ENCODE measurements at places on chromosomes 4 and X.

DNA sequence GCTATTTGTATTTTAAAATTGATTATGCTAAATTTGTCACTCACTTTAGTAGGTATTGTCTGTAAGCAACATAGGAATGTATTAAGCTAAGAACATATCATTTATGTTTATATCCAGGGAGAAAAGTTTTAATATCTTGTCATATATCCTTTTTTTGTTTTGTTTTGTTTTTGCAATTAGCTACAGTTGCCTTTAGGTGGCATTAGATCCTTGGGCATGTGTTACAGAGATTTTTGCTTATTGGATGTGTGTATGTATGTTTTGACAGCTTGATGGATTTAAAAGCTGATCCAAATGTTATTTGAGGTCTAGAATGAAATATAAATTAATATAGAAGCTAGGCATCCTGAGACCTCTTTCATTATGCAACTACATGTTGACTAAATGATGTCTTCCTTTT lies 36.1 kb upstream of the OTUD4 start:
- DNase-seq = no peak

DNA sequence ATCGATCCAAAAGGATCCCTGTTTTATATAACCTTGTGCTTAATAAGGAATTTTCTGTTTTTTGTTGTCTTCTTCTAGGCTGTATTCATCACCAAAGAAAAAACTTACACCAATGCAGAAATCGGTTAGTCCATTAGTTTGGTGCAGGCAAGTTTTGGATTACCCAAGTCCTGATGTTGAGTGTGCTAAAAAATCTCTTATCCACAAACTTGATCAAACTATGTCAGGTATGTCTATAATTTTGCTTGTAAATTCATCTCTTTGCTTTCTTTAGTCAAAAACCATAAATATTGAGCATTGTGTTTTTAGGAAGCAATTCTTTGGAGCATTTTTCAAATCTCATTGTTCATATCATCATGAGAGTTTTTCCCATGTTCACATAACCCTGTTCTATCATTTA lies 28.4 kb downstream of the SLAIN2 start:
- DNase-seq = no peak

- DNase-seq = no peak
These were observed 18.8 kb upstream of the PPP2R2C start for GRCh38 chr4:6491235-6491634.

- DNase-seq = peak; percentile 18
These were observed 21.9 kb downstream of the ATP2B3 start for GRCh38 chrX:153539171-153539978.

DNA sequence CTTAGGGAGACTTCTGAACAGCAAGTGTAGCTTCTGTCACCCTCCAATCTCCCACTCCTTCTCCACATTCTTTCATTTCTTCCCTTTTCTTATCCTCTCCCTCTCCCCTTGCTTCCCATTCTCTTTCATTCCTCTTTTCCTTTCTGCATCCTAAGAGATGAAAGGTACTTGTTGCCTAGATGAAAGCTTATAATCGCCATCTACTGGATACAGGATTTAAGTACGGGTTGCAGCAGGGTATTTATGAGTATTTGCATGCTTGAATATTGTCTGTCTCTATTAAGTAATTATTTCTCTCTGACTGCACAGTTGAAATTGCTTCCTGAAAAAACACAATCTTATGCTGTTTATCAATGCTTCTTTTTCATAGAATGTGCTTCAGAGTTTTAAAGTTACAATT lies 174.0 kb upstream of the TENT5D start:
- DNase-seq = no peak

DNA sequence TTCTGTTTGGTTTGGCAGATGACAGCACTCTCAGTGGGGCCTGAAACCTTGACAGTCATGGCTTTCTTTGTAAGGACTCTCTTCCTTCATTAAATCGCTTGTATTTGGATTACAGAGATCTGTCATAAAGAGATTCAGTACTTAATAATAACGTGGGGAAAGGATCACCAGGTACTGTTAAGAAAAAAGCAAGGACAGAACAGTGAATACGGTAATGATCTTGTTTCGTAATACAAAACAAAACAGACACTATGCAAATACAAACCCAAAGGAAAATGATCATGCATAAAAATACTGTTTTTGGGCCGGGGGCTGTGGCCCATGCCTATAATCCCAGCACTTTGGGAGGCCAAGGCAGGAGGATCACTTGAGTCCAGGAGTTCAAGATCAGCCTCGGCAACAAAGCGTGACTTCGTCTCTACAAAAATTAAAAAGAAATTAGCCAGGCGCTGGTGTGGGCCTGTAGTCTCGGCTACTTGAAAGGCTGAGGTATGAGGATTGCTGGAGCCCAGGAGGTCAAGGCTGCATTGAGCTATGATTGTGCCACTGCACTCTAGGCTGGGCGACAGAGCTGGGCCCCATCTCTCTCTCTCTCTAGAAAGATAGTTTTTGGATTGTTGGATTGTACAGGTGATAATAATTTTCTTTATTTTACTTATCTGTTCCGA lies 64.6 kb downstream of the TRAPPC11 start:
- DNase-seq = no peak

DNA sequence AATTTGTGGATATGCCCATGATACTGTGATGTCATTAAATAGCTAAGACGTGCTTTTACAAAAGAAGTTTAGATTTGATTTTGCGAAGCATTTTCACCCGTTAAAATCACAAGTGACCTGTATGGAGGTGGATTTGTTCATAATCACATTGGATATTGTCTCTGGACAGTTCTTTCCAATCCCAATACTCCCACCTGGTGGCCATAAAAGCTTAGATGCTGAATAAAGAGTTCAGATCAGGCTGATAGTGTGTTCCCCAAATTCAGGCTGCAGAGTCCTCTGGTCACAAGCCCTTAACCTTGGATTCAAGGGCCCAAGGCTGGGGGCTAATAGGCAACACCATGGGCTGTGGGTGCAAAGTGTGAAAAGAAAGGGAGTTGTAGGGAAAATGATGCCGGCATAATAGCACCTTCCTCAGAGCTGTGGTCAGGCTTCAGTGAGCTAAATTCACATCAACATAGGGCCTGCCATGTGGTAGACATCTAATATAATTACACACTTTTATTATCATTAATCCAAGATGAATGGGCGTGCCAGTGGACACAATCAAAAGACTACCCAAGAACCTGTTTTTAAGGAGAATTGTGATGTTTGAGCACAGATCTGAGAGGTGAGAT lies 28.1 kb downstream of the SMIM43 start:
- DNase-seq = no peak

DNA sequence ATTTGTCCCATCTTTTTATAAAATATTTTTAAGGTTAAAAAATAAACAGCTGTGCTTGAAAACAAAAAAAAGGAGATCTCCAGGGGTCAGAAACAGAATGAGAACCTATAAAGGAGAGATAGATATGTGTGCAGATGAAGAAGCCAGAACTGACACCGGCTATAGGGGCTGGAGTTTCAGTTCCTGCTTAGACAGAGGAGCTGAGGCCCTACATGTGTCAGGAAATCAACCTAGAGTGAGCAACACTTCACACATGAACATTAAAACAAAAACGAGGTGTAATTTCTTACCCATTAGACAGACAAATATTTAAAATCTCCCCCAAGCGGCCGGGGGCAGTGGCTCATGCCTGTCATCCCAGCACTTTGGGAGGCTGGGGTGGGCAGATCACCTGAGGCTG lies 17.8 kb upstream of the HUWE1 start:
- no peak for DNase-seq

DNA sequence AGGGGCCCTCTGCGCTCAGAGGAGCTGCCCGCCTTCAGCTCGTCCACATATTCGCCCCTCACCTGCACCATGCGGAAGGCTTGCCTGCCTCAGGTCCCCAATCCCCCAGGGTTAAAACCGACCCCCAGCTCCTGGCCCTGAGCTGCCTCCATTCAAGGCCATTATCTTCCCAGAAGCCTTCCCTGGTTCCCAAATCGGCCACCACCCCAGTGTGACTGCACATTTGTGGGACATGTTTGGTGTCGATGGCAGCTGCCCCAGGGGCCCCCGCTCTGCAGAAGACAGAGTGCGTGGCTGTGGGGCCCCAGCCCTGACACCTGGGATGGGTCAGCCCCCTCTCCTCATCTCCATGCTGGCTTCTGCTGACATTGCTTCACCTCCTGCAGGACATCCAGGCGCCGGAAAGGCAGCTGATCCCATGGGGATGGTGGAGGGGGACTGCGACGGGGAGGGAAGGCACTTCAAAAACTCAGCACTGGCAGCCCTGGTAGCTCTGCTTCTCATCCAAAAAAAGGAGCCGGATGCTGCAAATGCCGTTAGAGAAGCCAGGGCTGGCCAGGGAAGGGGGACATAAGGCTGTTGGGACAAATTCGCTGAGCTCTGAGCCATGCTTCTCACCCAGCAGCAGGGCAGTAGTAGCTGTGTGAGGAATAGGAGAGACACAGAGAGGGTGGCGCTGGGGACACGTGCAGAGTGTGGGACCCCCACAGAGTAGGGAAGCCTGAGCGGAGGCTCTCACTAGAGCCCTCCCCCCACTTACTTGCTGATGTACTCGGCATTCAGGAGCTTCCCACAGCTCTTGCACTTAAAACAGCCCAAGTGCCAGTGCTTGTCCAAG lies 78.5 kb downstream of the ABLIM2 start:
- DNase-seq = no peak

Data from NCI-H774 (cell line).